Activated T-helper 2 cell treated with anti-CD3 and anti-CD28 coated beads, Interferon-gamma antibody, Interleukin-2, Interleukin-4, amounts not matched to agents 10 μg/mL and 5 μg/mL and 100 μg/mL, durations not matched to agents 14 hours and 24 hours and 36 hours (primary cell): ENCODE measurements at places on chromosomes 4 and X.

DNA sequence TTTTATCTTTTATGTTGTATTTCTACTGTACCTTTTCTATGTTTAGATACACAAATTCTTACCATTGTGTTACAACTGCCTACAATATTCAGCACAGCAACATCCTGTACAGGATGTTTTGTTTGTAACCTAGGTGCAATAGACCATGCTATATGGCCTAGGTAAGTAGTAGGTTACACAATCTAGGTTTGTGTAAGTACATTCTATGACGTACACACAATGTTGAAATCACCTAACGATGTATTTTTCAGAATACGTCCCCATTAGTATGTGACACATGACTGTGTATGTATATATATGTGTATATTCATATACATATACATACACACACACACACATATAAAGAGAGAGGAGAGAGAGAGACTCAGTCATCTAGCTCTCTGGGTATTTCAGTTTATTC is 103.5 kb downstream of the CLNK start:
- DNase-seq: no peak

- no peak for DNase-seq
These were observed 17.5 kb upstream of the RHOH start for GRCh38 chr4:40179360-40179759.

DNA sequence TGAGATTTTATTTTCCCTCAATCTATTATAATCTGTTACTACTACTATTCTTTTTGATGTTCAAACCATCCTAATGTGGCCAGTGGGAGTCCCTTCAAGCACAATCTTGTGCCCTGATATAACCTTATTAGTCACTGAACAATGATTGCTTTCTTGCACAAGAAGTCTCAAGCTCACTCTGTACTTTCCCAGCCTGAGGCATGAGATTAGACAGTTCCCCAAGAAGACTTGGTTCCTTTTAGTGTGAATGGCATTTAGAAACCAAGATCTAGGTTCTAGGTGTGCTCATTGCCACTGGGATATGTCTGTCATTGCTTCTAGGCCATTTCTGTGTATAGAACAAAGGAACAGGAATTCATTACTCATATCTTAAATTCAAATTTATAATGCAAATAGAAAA is 28.0 kb upstream of the RBM41 start:
- DNase-seq: no peak

GRCh38 chr4:94208266-94208665 is 601 bp downstream of the SMARCAD1 start:
- no peak for DNase-seq

DNA sequence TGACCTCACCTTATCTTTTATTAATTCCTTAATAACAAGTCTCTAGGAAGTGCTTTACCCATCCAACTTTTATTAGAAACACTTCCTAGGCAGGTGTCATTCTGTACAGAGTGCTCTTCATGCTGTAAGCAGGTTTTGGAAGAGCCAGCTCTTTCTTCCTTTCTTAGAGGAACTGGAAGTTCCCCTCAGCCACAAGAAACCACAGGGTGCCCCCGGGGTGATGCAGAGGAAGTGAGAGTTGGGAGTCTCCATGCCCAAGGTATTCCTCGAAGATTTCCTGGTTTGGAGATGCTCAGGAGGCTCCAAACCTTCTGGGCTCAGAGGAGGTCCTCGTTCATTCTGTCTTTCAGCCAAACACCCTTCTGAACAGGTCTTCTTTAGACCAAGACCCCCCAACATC is 83.8 kb downstream of the EGF start:
- no peak for DNase-seq

GRCh38 chr4:54065282-54066087 is 1.1 kb upstream of the CHIC2 start:
- no peak for DNase-seq

DNA sequence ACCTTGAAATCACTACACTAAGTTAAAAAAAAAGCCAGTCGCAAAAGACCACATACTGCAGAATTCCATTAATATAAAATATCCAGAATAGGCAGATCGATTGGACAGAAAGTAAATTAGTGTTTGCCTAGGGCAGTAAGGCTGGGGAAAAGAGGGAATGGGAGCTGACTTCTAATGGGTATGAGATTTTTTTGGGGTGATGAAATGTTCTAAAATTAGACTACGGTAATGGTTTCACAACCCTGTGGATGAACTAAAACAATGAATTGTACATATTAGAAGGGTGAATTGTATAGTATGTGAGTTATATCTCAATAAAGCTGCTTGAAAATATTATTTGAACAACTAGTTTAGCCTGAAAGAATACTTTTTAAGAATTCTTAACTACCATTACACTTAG is 6.7 kb upstream of the GPRIN3 start:
- no peak for DNase-seq

DNA sequence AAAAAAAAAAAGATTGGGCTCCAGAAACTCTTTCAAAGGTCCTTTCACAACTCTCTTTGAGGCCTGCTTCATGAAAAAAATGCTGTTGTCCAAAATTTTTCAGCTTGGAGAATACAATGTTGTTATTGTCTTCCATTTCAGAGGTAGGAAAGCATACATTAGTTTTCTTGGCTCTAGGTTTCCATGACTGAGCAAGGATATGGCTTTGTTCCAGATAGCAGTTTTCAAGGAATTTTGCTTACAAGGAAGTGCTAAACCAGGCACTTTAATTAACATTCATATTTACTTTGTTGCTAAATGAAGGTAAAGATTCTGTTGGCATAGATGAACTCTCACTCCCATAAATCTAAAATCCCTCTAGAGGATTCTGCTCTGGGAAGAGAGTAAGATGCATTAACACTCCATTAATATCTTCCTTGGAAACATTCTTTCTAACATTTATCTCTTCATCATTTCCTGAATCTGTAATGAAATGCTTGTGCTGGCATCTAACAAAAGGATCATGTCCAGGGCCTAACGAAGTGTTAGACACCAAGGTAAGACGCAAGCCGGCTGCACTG is 118.4 kb downstream of the COL25A1 start:
- no peak for DNase-seq

DNA sequence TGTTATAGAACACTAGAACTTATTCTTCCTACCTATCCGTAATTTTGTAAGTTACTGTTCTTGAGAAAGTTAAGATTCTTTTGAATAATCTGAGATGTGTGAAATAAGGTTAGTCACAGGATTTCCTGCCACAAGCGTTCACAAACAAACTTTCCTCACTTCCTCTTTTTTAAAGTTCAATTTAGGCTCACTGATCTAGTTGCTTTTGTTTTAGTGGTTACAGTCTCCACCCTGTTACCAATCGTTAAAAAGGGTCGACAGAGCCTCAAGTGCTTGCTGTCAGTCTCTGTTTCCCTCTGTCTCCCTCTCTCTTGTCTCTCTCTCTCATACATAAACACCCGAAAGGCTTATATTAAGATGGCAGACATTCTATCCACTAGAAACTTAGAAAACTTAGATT is 35.9 kb upstream of the STK26 start:
- DNase-seq: peak; percentile 10

GRCh38 chr4:36712013-36712412 is 430.6 kb downstream of the DTHD1 start:
- no peak for DNase-seq

GRCh38 chrX:153539171-153539978 is 21.9 kb downstream of the ATP2B3 start:
- DNase-seq: peak; percentile 19

DNA sequence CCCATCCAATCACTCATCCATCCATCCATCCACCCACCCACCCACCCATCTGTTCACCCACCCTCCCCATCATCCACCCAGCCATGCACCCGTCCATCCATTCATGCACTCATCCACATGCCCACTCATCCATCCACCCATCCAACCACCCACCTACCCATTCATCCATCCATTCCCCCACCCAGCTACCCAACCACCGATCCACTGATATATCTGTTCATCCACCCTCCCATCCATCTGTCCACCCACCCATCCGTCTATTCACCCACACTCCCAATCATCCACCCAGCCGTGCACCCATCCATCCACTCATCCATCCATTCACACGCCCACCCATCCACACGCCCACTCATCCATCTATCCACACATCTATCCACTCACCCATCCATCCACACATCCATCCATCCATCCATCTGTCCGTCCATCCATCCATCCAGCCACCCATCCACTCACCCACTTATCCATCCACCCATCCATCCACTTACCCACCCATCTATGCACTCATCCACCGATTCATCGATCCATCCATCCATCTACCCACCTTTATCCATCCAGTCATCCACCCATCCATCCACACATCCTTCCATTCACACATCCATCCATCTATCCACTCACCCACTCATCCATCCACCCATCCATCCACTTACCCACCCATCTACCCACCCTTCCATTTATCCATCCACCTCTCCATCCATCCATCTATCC is 28.4 kb downstream of the ASMTL start:
- DNase-seq: no peak

DNA sequence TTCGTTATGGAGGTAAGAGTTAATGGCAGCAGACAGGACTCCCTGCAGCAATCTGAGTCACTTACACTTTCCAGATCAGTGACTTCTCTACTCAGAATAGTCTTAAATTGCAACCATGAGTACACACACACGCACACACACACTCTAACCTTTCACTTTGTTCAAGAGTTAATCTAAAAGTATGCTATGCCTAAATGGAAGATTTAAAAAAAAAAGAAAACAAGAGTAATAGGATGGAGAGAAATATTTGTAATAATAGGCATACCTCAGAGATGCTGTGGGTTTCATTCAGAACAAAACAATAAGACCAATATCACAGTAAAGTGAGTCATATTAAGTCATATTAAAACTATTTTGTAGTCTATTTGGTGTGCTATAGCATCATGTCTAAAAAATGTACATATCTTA is 969.1 kb upstream of the PCDH10 start:
- DNase-seq: no peak

DNA sequence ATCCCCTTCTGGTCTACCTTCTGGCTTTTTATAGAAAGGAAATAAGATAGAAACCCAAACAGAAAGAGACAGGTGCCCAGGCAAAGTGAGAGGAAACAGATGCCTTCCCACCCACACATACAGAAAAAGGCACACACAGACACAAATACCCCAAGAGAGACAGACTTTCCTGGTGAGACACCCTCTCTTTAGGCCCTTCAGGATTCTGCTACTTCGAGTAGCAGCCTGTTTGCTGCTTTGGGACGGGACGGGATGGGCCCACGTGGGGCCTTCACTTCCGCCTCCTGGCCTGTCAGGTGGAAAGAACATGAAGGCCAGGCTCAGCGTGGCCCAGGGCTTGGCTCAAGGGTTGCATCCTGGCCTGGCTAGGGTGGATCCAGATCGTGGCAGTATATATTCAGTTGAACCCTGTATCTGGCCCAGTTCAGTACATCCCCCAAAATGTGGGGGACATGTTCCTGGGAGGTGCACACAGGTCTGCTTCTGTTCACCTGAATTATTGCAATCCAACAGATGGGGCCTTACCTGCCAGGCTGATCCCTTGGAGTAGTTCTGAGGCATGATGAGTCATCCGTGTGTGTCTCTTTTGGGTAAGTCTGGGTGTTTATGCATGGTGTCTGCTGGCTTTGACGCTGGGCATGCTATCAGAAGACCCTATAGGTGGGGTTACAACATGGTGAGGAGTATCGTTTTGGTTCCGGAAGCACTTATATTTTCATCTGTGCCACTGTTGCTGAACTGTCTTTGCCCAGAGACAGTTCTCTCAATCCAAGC is 2.4 kb downstream of the ZNF275 start:
- no peak for DNase-seq

DNA sequence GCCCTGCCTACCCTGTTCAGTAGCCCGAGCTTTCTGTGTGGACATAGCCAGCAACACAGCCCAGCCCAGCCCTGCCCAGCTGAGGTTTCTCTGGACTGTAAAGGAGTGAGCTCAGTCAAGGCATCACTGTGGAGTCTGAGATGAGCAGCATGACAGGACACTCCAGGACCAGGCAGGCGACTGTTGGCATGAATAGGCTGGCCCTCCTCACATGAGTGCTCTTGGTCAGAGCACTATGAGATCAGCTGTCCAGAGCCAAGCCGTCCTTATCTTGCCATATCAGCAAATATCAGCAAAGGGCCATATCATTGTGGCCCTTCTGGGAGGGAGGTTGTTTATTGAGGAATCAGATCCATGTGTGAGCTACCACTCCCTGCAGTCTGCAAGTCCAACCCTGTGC is 30.9 kb downstream of the REELD1 start:
- no peak for DNase-seq

GRCh38 chr4:8886612-8887406 is 15.2 kb upstream of the HMX1 start:
- no peak for DNase-seq

GRCh38 chrX:77938083-77938680 is 27.7 kb downstream of the ATP7A start:
- DNase-seq: no peak

DNA sequence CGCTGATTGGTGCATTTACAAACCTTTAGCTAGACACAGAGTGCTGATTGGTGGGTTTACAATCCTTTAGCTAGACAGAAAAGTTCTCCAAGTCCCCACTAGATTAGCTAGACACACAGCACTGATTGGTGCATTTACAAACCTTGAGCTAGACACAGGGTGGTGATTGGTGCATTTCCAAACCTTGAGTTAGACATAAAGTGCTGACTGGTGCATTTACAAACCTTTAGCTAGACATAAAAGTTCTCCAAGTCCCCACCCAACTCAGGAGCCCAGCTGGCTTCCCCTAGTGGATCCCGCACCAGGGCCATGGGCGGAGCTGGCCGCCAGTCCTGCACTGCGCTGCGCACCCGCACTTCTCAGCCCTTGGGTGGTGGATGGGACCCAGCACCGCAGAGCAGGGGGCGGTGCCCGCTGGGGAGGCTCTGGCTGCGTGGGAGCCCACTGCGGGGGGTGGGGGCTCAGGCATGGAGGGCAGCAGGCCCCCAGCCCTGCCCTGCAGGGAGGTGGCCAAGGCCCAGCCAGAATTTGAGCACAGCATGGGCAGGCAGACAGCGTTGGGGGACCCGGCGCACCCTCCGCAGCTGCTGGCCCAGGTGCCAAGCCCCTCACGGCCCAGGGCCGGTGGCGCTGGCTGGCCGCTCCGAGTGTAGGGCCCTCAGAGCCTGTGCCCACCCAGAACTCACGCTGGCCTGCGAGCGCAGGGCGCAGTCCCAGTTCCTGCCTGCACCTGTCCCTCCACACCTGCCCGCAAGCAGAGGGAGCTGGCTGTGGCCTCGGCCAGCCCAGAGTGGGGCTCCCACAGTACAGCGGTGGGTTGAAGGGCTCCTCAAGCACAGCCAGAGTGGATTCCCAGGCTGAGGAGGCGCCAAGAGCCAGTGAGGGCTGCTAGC is 608.9 kb upstream of the LCORL start:
- no peak for DNase-seq

GRCh38 chrX:75609406-75609805 is 86.6 kb upstream of the ZDHHC15 start:
- no peak for DNase-seq

GRCh38 chr4:56200275-56200674 is 187.0 kb downstream of the AASDH start:
- DNase-seq: no peak

DNA sequence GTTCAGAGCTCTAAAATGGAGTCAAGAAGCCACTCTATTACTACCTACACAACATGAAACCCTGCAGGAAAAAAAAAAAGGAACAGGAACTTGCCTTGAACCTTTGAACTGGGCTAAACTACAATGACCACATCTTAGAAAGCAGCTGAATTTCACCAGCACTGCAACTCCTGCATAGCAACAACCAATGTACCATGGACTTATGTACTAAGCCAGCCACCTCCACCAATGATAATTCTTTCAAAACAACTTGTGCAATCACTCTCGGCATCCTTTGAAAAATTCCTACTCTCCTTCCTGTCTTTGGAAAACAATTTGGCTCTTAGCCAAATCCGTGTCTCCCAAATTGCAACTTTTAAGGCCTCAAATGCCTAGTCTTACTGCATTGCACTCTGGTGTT is 26.8 kb upstream of the FMR1 start:
- DNase-seq: no peak
